ENCODE measurements at places on chromosomes 4 and X.

DNA sequence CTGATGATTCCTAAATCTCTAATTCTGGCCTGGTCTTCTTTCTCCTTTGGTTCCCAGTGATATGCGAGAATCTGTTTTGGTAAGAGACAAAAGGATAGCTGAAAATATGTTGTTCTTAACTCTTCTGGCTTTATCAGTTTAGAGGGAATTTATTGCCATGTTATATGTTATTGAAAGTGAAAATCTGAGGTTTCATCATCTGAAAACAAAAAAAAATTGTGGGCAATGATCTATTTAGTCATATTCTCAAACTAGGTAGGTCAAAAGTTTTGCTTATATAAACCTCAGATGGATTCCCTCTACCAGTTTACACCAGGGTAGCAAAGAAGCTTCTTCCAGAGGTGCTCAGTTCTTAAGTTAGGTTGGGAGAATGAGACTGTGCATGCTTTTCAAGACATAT, 103.6 kb downstream of the ITM2A start:
- DNase-seq, result no peak

DNA sequence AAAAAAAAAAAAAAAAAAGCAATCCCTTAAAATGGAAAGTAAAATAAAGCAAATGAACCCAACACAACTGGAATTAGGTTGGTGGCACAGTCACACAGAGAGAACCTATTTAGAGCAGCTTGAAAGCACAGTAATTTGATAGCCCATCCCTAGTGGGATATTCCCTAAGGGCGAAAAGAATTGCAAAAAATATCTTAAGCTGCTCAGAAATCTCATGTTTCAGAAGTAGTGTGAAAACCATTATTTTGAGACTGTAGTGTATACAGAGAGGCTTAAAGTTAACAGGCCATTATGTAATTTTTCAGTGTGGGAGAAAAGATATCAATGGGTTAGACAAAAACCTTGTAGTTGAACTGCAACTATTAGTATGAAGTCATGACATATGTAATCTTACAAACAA, 40.0 kb upstream of the DHX15 start:
- no peak for DNase-seq

GRCh38 chr4:1927675-1928074, 56.5 kb downstream of the NSD2 start:
- DNase-seq, result no peak

- DNase-seq, result no peak
Measured at GRCh38 chr4:80611678-80611979, 276.1 kb downstream of the CFAP299 start.

DNA sequence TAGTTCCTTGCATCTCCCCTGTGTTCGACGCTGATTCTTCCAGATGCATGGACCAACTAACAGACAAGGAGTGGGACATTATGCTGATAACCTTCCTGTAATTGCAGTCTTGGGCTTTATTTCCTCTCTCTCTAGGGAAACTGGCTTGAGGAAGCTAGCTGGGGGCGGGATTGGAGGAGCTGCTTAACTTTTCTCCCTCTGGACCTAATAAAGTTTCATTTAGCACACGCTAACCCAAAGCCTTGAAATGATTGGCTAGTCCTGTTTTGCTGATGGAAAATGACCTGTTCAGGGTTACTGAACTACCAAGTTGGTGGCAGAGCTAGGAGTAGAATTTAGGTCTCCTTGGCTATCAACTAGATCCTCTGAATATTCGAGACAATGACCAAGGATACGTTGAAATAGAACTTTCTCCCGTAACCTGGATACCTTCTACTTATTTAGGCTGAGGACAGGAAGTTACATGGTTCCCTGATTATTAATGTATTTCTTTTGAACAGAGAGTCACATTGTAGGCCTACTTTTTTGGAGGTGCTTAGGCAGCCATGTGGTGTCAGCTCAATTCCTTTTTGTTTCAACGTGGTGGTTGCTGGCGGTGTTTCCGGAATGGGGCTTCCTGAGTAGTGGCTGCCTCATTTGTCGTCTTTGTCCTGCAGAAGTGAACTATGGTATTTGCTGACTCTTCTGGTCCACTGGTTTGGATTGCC, 2.0 kb downstream of the PGK1 start:
- no peak for DNase-seq

- no peak for DNase-seq
Measured at GRCh38 chrX:41603596-41603995, 85.2 kb upstream of the GPR34 start.

- no peak for DNase-seq
Measured at GRCh38 chr4:158622251-158622650, 49.4 kb downstream of the C4orf46 start.

DNA sequence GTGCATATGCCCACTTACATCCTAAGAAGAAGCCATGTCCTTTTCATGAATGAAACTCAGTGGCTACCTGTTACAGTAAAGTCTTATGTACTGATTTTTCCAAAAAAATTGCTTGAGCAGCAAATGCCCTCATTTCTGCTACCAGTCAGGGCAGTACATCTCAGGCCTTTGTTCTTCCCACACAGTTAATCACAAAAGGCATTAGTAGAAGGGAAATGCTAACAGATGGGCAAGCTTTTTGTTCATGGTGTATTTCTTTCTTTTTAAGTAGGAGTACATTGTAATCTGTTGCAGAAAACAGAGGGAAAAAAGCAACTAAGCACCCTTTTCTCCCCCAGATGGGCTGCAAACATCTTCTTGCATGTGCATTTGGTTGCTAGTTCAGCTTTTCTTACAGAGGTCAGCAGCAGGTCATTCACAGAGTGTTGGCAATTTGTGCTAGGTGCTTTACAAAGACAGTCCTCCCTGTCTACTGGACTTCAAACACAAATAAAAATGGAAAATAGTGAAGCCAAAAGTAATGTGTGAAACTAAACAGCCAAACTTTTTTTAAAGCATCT, 373.4 kb downstream of the PRDM5 start:
- DNase-seq, result no peak

- DNase-seq, result no peak
Measured at GRCh38 chr4:127416115-127416514, 216.6 kb upstream of the INTU start.

DNA sequence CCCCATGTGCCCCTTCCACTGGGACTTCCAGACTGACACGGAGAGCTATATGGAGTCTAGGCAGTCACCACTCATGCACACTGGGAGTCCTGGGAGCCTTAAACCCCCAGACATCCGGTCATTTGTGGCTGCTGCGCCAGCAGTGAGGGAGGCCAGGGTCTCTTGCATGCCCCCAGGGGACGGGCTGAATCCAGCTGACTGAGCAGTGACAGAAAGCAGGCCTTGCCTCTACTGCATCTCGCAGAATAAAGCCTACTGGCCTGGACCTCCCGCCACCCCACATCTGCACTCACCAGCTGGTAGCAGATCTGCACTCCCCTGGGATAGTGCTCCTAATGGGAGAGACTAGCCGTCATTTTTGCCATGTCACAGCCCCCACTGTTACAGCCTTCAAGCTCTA, 1234.2 kb downstream of the FAM133A start:
- DNase-seq, result no peak

- peak; percentile 68 for DNase-seq
Measured at GRCh38 chr4:147984065-147984777, 252.3 kb downstream of the ARHGAP10 start.

DNA sequence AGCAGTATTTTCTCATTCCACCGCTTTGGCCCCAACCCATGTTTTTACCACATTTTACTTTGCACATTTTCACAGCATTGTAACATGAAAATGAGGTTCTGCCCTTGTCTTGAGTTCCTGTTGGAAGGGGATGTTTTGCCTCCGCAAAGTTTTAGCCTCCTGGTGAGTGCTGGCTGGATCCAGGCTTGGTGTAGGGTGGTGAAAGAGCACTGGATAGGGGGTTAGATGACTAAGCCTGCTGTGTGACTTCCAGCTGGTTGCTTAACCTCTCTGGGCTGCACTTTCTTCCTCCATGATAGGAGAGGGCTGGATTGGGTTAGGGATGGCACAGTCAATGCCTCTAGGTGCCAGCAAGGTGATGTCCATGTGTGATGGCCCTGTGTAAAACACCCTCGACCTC, 28.9 kb downstream of the CYTL1 start:
- no peak for DNase-seq

- DNase-seq, result no peak
Measured at GRCh38 chr4:184280591-184281071, 63.0 kb upstream of the ENPP6 start.

- no peak for DNase-seq
Measured at GRCh38 chr4:54946741-54947140, 178.7 kb downstream of the KDR start.

- no peak for DNase-seq
Measured at GRCh38 chrX:139581068-139581467, 50.5 kb downstream of the F9 start.

GRCh38 chrX:91080822-91081221, 353.8 kb upstream of the PABPC5 start:
- DNase-seq, result no peak

DNA sequence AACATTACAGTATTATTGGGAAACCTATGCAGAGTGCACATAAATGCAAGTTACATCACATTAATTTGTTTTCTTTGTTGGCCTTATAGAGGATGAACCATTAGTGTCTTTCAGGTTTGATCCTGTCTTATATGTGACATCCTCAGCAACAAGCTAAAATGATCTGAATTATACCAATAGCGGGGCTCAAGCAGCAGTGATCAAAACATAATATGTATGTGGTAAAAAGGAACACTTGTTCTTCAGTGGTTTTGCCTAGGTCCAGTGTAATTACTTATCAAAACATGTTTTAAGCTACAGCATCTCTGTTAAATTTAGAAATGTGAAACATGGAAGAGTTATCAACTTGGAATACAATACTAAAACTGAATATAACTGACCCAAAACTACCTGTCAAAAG, 9.1 kb downstream of the TAF9B start:
- DNase-seq, result no peak

GRCh38 chr4:137394018-137394417, 138.3 kb downstream of the PCDH18 start:
- DNase-seq, result no peak

DNA sequence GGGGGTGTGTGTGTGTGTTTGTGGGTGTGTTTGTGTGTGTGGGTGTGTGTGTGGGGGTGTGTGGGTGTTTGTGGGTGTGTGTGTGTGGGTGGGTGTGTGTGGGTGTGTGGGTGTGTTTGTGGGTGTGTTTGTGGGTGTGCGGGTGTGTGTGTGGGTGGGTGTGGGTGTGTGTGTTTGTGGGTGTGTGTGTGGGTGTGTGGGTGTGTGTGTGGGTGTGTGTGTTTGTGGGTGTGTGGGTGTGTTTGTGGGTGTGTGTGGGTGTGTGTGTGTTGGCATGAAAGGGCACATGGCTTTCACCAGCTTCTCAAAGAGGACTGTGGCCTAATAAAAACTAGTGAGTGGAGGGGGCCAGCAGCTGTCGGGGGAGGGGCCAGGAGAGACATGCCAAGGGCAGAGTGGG, 25.3 kb upstream of the ZNF185 start:
- DNase-seq, result no peak

- DNase-seq, result no peak
Measured at GRCh38 chr4:54840430-54840829, 182.7 kb downstream of the KIT start.

DNA sequence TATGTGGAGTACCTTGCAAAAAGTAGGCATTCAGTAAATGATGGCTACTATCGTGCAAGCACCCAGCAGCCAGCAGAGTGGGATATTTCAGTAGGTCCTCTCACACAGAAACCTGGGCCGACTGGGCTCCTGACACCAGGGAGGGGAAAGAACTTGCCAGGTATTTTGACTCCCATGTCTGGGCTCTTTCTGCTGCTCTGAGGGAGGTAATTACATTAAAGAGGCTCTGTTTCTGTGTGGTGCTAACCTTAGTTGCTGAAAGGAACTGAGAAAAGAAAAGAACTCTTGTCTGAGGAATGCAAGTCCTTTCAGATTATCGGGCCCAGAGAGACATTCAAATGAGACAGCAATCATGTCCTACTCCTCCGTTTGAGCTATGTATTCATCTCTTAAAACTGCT, 175.8 kb upstream of the MTMR8 start:
- DNase-seq, result no peak

DNA sequence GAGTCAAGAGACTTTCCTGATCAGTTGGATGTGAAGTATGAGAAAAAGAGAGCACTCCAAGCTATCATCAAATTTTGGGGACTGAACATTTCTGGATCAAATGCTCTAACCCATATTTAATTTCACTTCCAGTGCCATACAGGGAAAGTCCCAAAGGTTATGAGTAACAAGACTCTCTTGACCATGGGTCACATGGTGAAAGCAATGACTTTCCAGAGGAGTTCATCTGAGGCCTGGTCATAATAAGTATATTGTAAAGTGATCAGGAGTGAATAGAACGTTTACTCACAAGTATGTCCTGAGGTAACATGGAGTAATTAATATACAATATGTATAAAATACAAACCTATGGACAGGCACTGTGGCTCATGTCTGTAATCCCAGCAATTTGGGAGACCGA, 40.7 kb upstream of the ARMCX5 start:
- no peak for DNase-seq

GRCh38 chr4:71445811-71446210, 107.0 kb downstream of the SLC4A4 start:
- DNase-seq, result no peak

DNA sequence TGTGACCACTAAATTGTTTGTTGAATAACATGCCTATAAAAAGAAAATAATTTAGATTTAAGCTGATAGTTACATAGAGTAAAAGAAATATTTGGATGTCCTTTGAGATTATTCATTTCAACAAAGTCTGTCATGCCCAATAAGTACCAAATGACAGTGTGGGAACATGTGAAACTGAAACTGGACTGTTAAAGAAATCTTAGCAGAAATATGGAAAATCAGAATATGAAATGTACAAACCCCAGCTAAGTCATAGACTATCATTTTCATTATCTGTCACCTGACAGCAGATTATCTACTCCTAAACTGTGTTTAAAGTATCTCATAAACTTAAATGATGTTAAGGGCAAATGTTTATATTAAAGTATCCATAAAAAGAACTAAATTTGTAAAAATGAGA, 437.8 kb upstream of the FAM241A start:
- DNase-seq, result no peak

DNA sequence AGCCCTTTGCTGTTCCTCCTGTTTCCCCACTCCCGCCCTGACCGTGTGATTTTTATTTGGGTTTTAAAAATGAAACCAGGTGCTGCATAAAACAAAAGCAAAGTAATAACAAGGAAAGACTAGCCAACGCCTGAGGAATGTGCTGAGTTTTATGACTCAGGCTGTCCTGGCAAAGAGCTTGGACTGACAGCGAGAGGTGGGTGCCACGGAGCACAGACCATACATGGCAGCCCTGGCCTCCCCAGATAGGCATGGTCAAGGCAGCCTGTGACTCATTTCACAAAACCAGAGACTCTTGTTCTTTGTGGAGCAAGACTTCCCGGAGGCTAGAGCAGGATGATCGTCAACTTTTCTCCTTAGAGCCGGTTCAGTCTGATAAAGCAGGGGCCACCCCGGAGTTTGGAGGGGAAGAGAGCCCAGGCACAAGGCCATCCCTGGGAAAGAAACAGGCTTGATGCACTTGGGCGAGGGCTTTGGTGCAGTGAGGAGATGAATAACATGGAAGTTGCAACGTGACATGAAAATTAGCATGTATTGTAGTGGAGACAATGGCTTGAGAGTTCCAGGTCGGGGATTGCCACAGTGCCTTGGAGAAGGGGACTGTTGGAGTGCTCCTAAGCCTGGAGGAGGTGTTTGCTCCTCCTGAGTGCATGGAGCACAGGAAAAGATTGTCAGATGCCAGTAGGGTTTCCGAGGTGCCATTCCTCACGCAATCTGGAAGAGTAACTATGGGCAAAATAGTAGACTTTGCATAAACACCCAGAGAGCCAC, 54.8 kb downstream of the C4orf51 start:
- DNase-seq, result peak; percentile 81

All from urothelium cell line (cell line).